Fibroblast of skin of right quadriceps (primary cell): ENCODE measurements at places on chromosomes 1 and 21.

DNA sequence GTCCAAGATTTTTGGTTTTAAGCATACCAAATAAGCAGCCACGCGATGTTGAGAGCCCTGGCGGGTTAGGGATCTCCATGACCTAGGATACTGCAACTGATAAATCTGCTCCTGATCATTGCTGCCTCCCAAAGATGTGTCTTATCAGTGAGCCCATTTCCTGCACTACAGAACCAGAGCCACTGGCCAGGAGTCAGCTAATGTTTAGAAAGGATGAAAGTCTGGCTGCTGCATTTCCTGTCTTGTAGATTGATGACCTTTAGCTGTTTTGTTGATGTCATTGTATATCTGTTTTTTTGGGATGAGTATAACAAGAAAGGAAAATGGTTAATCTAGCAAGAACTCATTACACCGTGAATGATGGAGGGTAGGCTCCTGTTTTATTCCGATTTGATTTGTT, 74.5 kb downstream of the C1orf21 start:
- DNase-seq, result no peak

- DNase-seq, result no peak
These were observed 13.6 kb upstream of the TARS2 start for GRCh38 chr1:150473659-150474058.

GRCh38 chr21:34190576-34191321, 117.4 kb downstream of the MRPS6 start:
- DNase-seq, result no peak

- DNase-seq, result peak; percentile 93
These were observed 156.0 kb downstream of the RERE start for GRCh38 chr1:8661185-8662110.

DNA sequence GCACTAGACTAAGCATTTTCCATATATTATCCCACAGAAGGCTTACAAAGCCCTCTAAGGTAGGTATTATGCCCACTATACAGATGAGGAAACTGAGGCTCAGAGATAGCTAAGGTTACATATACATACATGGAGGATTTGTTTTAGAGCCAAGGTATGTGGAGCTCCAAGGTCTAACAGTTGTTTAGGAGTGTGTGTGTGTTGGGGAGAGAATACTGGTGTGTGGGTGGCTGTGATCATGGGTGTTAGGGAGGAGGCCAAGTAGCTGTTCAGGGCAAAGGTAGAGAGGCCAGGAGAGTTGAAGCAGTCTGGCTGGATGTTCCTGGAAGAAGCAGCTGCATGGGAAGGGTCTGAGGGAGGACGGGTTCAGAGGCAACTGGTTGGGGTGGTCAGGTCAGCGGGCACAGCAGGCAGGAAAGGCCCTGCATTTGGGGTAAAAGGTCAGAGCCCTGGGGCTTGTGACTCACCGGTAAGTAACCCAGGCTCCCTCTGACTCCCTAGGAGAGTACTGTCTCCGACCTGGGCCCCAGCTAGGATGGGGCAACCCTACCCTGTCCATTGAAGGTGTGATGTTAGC, 5.1 kb upstream of the LDLRAP1 start:
- DNase-seq, result no peak

- peak; percentile 49 for DNase-seq
These were observed 39.7 kb downstream of the UBE2U start for GRCh38 chr1:64242895-64243756.

GRCh38 chr1:168958562-168959289, 147.8 kb upstream of the ATP1B1 start:
- no peak for DNase-seq

DNA sequence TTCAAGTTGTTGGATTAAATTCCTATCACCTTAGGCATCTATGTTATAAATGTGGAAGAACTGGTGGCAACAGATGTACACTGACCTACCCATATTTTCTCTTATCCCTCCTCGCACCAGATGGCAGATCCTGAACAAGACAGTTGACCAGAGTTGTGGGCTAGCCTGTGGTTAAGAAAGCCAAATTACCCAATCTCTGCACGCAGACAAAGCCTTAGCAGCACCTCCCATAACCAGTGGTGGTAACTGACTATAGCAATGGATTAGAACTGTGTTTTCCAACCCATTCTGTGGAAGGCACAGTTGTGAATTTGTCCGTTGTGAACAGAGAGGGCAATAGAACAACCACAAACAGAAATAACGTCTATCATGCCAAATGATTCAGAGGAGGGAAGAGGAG, 20.6 kb downstream of the ABCB10 start:
- no peak for DNase-seq
